ENCODE measurements at places on chromosomes 11 and 22.
A peak's percentile ranks its signal among the peaks of the same experiment; 100 is the strongest.

DNA sequence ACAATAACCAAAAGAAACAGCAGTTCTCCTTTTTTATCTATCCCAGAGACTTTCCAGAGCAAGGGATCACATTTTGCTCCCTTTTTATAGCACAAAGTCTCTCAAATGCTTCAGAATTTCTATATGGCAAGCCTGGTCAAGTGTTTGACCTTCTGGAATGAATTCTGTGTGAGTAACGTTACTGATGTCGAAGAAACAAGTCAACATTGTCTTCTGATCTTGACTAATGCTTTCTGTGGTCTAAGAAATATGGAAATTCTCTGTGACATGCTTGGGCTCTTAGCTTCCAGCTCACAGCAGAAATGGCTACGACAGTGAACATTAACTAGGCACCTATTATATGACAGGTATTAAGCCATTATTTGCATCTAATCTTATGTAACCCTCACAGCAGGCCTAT lies 411.7 kb downstream of the CADM1 start:
- DNase-seq, result no peak

DNA sequence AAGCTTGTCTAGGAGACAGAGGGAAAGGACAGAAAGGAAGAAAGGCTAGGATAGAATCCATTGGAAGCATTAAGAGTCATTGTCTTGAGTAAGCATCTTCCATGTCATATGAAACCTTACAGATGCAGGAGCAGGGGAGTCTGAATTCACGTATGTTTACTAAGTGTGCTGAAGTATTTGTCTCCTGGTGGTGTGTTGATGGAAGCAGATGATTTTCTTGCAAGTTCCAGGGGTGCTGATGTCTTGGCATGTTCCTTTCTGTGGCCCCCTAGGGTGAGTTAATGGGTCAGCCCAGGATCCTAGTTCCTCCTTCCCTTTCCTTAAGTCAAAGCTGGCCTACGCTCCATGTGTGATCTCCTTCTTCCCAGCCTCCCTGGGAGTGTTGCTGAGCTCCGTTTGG lies 110.2 kb downstream of the TEAD1 start:
- no peak for DNase-seq

- DNase-seq, result no peak
Observed at GRCh38 chr22:43823911-43824665, 12.0 kb upstream of the EFCAB6 start.

- DNase-seq, result no peak
Observed at GRCh38 chr11:73577496-73577917, 20.4 kb downstream of the FAM168A start.

GRCh38 chr22:50474710-50475651 lies at the start of gene SBF1:
SBF1 (minus strand) TSS chr22:50475035; CDS start chr22:50474840, 195 bp downstream.
- peak; percentile 87 for DNase-seq

DNA sequence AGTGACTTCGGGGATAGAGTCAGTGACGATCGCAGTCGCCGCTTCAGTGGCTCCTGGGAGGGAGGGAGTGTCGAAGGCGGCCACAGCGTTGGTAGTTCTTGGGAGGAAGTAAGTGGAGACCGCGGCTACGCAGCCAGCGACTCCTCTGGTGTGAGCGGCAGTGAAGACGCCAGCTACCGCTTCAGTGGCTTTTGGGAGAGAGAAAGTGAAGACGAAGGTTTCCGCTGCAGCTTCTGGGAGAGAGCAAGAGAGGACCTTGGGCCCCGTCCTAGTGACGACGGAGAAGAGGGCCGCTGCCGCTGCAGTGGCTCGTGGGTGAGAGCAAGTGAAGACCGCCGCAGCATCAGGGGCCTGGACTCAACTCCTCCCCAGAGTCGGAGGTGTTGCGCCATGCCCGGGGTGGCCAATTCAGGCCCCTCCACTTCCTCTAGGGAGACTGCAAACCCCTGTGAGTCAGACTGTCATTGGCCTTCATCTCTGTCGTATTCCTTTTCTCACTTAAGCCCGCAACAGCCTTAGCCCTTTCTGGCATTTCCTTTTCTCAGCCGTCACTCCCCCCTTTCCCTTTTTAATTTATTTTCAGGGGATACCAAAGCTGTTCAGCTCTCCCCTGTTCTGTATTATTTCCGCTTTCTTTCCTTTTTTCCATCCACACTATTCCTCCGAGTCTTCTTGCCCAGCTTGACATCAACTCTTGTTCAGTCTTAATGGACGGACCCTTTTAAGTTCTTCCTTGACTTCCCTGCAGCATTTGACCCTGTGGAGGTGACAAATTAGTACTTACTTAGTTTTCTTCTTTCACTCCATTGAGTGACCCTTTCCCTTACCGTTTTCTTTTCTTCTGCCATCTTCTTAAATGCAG lies 1.0 kb downstream of the ANKRD42 start:
- peak; percentile 23 for DNase-seq

DNA sequence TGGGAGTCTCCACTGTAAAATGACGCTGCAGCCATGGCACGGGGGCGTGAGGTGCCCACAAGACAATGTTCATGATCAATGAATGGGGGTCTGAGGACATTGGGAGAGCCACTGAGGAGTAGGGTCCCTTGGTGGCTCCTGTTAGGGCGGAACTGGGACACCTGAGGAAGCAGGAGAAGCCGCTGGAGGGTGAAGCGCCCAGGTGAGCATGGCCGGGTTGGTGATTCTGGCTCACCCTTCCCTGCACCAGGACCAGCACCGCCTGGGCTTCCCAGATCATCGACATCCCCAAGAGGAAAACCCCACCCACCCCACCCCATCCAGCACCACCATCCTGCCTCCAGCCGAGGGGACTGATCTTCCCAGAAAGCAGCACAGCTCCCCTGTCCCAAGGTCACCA lies 30.6 kb downstream of the SHANK2 start:
- DNase-seq, result no peak

GRCh38 chr11:95148406-95148805 lies 58.8 kb downstream of the ENDOD1 start:
- DNase-seq, result no peak
